ENCODE measurements at places on chromosomes 7 and 10. TPM values are rescaled to one million over a fixed set of nuclear protein-coding genes. Genes with fewer than 3 reads are reported as not detected.

DNA sequence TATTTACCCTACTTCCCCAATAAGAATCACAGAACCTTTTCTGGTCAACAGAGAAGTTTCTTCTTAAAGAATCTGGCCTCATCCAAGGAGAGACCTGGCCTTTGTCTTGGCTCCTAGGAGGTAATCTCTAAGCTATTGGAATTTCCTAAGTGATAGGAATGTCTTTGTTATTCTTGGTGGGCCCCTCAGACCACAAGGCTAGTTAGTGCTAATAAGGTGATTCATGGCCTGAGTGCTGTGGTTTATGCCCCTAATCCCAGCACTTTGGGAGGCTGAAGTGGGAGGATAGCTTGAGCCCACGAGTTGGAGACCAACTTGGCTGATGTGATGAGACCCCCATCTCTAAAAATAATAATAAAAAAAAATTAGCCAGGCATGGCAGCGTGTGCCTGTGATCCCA, 60.0 kb upstream of the CYP2C18 start:
- no peak for DNase-seq

- DNase-seq: no peak
These were observed 41.9 kb downstream of the TAS2R41 start for GRCh38 chr7:143519411-143520131.

DNA sequence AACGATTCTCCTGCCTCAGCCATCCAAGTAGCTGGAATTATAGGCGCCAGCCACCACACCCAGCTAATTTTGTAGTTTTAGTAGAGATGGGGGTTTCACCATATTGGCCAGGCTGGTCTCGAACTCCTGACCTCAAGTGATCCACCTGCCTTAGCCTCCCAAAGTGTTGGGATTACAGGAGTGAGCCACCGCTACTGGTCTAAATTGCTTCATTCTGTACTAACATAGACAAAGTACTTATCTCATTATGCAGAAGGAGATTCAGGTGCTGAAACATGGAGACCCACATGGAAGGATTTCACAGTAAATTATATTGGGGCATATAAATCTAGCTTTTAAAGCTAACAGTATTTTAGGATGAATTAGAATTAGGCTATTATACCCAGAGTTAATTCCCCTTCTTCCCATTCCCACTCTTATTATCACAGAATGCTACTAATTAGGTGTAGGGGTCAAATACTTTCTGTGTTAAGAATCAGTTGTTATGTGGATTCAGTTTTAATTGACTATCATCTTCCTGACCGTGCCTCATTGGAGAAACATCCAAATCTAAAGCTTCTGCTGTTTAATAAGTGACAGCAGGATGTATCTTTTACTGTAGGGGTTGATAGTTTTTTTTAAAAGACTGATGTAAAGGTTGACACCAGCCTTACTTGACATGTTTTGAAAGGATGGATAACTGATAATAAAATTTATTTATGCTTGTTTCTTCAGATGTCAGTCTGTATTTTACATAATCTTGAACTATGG, 27.2 kb downstream of the ADK start:
- DNase-seq: no peak

DNA sequence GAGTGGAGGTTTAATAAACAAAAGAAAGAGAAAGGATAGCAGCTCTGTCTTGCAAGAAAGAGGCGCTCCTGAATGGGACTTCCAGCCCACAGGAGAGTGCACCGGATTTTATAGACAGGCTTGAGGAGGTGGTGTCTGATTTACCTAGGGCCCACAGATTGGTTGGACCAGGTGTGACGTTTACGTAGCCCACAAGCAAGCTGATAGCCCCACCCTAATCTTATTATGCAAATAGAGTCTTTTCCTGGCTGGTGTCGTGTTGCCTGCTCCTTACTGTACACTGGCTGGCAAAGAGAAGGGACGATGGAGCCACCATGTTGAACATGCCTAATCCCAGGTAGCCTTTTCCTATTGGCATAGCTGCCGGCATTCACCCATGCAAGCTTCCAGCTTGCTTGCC, 319.7 kb upstream of the POM121L12 start:
- DNase-seq: no peak

Gene METTL27
- 4.3 TPM for total RNA-seq

Gene CACNB2
- total RNA-seq: 17.5 TPM

All from transverse colon (tissue), 4 donors.